ENCODE measurements at places on chromosomes 7 and 10. TPM values are rescaled to one million over a fixed set of nuclear protein-coding genes. Genes with fewer than 3 reads are reported as not detected.
A peak's percentile ranks its signal among the peaks of the same experiment; 100 is the strongest.

The DENND2A gene
- not detected for total RNA-seq

DNA sequence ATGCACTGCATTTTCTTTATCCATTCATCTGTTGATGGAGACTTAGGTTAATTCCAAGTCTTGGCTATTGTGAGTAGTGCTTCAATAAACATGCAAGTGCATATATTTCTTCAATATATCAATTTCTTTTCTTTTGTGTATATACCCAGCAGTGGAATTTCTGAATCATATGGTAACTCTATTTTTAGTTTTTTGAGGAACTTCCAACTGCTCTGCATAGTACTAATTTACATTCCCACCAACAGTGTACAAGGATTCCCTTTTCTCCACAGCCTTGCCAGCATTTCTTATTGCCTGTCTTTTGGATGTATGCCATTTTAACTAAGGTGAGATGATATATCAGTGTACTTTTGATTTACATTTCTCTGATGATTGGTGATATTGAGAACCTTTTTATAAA, 145.2 kb downstream of the LYZL1 start:
- DNase-seq = no peak

The TMEM229A gene
- not detected for total RNA-seq

- no peak for DNase-seq
These were observed 23.3 kb upstream of the WNT2 start for GRCh38 chr7:117346161-117346560.

DNA sequence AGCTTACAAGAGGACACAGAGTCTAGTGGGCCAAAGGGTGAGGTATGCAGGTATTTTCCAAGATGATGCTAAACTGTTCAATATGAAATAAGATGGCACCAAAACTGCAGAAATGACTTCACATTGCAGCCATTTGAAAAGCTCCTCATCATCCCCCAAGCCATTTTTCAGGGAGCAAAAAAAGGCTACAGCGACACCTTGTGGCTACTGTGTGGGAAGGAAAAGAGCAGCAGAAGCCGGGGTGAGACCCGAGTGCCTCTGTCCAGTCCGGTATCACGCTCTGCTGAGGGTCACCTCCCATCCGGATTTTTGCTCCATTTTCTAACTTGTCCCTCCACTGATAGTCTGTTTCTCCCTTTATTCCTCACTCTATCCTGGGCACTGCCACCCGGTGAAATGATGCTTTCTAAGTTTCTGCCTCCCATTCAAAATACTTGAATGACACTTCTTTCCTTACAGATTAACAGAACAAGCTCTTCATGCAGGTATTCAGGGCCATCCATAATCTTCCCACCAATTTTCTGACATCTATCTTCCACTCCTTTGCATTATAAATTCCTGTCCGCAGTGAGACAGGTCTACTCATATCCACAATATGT, 220.2 kb downstream of the DGKI start:
- peak; percentile 48 for DNase-seq

GRCh38 chr10:100987685-100988049, 324 bp downstream of the TWNK start:
- no peak for DNase-seq
